ENCODE measurements at places on chromosomes 1 and 21. TPM values are rescaled to one million over a fixed set of nuclear protein-coding genes. Genes with fewer than 3 reads are reported as not detected.

RHD gene
- total RNA-seq = 0.10 TPM

OR10J1 gene
- total RNA-seq = not detected

MSH4 gene
- total RNA-seq = 0.94 TPM

MTFR1L gene
- total RNA-seq = 44.5 TPM

OR2L2 gene
- total RNA-seq = 0.06 TPM

TMEM82 gene
- not detected for total RNA-seq

SPTA1 gene
- 0.06 TPM for total RNA-seq

SIKE1 gene
- total RNA-seq = 37.7 TPM

GABPA gene
- total RNA-seq = 23.6 TPM

ZNHIT6 gene
- 12.2 TPM for total RNA-seq

BCAN gene
- total RNA-seq = 0.34 TPM

ADCY10 gene
- total RNA-seq = 0.37 TPM

GART gene
- total RNA-seq = 57.7 TPM

PTCH2 gene
- total RNA-seq = 1.1 TPM

FCRL2 gene
- total RNA-seq = 0.99 TPM

OR2T1 gene
- total RNA-seq = not detected

TBX15 gene
- total RNA-seq = 1.0 TPM

HNRNPCL4 gene
- total RNA-seq = not detected

RGS13 gene
- 0.81 TPM for total RNA-seq

Measured in left lung (tissue), 14 donors.